Activated naive CD8-positive, alpha-beta T cell treated with anti-CD3 and anti-CD28 coated beads, Interleukin-2, amount 10 ng/mL, durations not matched to agents 7 days and 5 days (primary cell): ENCODE measurements at places on chromosomes 13 and 19.

DNA sequence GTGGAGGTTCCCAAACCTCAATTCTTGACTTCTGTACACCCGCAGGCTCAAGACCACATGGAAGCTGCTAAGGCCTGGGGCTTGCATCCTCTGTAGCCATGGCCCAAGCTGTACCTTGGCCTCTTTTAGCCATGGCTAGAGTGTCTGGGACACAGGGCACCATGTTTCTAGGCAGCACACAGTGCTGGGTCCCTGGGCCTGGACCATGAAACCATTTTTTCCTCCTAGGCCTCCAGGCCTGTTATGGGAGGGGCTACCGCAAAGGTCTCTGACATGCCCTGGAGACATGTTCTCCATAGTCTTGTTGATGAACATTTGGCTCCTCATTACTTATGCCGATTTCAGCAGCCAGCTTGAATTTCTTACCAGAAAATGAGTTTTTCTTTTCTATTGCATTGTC lies 701.4 kb downstream of the FGF9 start:
- DNase-seq = no peak

DNA sequence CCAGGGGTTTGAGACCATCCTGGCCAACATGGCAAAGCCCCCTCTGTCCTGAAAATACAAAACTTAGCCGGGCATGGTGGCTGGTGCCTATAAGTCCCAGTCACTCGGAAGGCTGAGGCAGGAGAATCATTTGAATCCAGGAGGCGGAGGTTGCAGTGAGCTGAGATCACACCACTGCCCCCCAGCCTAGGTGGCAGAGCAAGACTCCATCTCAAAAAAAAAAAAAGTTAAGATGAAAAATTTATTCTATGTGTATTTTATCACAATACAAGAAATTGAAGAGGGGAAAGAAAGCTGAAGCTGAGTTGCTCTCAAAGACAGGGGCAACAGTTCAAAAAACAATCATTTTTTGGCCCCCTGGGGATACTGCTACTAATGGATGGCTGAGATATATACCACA lies 31.1 kb downstream of the INSR start:
- DNase-seq = no peak

- peak; percentile 31 for DNase-seq
Observed at GRCh38 chr19:35264268-35265125, 4.3 kb upstream of the USF2 start.

DNA sequence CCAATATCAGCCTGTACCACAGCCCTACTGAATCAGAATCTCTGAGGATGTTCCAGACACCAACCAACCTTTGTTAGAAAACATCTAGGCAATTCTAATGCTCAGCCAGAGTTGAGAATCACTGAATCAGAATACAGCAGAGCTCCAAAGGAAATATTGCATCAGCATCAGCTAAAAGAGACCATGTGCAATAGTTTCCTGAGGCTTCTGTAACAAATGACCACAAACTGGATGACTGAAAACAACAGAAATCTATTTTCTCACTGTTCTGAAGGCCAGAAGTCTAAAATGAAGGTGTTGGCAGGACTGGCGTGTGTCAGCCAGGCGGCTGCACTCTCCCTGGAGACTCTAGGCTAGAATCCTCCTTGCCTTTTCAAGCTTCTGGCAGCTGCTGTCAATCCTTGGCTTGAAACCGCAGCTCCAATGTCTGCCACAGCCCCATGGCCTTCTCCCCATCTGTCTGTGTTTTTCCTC lies 1.2 kb upstream of the DCT start:
- DNase-seq = no peak

- DNase-seq = no peak
Observed at GRCh38 chr13:84399320-84400085, 517.2 kb upstream of the SLITRK1 start.

DNA sequence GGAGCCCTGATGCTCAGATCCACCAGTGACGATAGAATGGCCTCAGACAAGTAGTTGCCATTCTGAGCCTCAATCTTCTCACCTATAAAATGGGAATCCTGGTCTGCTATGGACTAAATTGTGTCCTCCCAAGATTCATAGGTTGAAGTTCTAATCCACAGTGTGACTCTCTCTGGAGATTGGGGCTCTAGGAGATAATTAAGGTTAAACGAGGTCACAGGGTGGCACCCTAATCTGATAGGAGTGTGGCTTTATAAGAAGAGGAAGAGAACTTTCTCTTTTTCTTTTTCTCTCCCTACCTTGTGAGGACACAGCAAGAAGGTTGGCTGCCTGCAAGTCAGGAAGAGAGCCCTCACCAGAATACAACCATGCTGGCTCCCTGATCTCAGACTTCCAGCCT lies 214.1 kb downstream of the KATNAL1 start:
- no peak for DNase-seq

- DNase-seq = no peak
Observed at GRCh38 chr19:14901675-14902260, 15.8 kb upstream of the OR7A17 start.

- no peak for DNase-seq
Observed at GRCh38 chr19:46186717-46187101, 38.7 kb downstream of the IGFL2 start.

GRCh38 chr19:1468821-1469254 lies 10.2 kb downstream of the C19orf25 start:
- DNase-seq = peak; percentile 62

GRCh38 chr13:32438871-32439270 lies 10.9 kb upstream of the N4BP2L1 start:
- no peak for DNase-seq

DNA sequence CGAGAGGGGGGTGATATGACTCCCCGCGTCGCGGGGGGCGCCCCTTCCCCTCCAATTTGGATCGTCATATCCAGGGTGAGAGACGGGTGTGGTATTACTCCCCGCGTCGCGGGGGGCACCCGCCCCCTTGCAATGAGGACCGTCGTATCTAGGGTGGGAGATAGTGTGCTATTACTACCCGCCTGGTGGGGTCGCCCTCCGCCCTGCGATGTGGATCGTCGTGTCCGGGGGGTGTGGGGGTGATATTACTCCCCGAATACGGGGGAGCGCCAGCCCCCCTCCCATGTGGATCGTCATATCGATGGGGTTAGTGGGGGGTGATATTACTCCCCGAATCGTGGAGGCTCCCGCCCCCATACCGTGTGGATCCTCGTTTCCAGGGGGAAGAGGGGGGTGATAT lies 29.2 kb upstream of the RGCC start:
- DNase-seq = peak; percentile 65

DNA sequence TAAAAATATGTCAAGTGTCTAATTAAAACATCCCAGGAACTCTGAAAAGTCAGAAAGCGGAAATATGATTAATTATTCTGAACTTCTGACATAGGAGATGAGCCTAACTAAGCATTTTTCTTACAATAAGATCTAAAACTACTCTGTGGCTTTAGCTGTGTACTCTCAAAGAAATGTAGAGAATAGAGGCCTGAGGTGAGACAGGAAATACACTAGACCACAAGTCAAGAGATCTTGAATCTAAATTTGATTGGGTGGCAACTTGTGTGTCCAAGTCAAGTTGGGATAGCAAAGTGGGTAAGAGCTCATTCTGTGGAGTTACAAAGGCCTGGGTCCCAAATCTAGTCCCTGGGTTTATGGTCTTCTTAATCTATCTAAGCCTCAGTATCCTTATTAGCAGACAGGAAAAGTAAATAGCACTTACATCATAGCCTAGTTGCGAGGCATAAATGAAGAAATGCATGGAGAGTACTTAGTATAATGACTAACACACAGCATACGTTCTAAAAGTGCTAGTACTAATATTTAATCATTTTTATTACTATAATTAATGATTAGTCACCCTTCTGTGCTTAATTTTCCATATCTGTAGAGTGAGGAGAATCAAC lies 9.4 kb upstream of the LRRC63 start:
- no peak for DNase-seq
